ENCODE measurements at places on chromosomes 6 and 20.

GRCh38 chr6:21327326-21328112 lies 266.0 kb upstream of the SOX4 start:
- DNase-seq: no peak

- no peak for DNase-seq
Observed at GRCh38 chr20:22617160-22617559, 32.8 kb upstream of the FOXA2 start.

DNA sequence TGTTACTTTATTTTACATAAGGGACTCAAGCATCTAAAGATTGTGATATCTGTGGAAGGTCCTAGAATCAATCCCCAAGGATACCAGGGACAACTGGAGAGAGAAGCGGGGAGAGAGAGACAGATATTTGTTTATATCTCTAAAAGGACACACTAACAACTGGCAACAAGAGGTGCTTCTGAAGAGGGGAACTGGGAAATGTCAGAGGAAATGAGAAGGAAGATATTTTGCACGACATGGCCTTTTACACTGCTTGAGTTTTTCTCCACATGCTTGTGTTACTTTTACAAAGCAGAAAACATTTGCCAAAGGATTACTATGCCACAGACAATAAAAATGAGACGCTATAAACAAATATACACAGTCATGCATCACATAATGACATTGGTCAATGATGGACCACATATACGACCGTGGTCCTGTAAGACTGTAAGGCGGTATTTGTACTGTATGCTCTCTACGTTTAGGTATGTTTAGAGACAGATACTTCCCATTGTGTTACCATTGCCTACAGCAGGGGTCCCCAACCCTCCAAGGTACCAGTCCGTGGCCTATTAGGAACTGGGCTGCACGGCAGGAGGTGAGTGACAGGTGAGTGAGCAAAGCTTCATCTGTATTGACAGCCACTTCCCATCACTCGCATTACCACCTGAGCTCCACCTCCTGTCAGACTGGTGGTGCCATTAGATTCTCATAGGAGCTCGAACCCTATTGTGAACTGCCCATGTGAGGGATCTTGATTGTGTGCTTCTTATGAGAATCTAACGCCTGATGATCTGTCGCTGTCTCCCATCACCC lies 64.6 kb upstream of the PTPN1 start:
- DNase-seq: no peak

DNA sequence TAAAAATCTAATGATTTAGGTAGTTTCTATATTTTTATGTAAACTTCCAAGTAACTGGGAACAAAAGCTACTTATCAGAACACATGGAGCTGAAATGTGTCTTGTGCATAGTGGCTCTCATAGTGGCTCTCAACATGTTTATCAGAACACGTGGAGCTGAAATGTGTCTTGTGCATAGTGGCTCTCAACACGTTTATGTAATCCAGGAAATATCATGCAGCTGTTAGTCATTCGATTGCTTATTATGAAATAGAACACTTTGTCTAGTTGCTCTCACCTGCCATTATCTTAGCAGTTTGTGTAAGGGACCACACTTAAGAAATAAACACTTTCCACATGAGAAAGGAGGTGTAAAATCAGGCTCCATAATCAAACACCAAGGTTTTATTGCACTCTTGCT lies 119.2 kb upstream of the ASCC3 start:
- DNase-seq: no peak

GRCh38 chr6:27157459-27158315 lies 89.8 kb upstream of the PRSS16 start:
- peak; percentile 62 for DNase-seq

DNA sequence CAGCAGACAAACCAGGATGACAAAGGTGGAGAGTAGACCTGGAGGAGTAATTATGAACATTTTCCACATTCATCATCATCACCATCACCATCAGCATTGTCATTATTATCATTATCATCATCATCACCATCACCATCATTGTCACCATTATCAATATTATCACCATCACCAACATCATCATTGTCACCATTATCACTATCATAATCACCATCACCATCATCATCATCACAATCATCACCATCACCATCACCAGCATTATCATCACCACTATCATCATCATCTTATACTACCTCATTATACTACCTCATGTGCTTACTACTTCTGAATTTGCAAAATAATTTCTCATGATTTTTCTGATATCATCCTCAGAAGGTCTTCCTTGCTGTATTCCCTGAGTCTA lies 39.3 kb downstream of the FOXA2 start:
- DNase-seq: no peak

GRCh38 chr6:20658516-20658915 lies 124.3 kb downstream of the CDKAL1 start:
- no peak for DNase-seq

GRCh38 chr6:3484192-3484591 lies 27.3 kb upstream of the SLC22A23 start:
- DNase-seq: no peak

DNA sequence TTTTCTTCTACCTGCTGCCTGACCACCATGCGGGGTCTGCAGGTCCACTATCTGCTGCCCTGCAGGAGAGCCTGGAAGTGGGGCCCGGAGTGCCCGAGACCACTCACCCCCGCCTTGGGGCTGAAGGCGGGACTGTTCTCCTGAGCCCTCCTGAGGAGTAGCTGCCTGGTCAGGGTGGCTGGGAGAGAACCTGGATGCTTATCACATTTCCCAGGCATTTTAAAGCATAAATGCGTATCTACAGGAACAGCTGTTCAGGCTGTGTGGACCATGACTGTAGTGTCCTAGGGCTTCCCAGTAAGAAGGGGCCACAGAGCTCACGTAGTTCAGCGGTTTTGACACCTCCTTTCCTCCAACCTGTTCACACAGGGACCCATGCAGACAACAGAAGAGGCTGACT lies 123.3 kb downstream of the AGPAT4 start:
- DNase-seq: no peak

DNA sequence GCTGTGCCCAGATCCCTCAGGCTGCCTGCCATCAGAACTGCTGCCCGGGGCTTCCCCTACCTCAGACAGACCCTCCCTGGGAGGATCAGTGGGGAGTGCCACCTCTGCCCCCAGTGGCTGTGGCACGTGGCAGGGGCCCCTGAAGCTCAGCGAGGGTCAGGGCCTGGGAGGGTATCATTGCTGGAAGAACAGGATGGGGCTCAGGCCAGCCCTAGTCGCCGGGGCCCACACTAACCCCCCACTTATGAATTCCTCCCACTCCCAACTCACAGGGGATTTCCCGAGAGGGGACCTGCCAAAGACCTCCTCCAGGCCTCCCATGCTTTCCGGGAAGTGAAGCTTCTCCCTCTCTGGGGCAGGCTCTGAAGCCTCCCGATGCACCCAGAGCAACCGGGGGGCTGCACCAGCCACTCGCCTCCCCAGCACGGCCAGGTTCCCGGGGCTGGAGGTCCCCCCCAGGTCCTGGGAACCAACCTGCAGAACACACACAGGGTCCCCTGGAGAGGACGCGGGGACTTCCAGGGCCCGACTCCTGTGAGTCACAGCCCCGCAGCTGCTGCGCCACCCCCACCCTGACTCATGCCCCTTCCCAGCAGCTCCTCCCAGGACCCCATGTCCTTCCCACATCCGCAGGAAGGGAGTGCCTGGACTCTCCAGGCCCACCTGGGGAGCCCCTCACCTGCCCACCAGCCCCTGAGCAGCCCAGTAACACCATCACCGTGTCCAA lies 2.5 kb downstream of the TNFRSF6B start:
- peak; percentile 50 for DNase-seq

- no peak for DNase-seq
Observed at GRCh38 chr20:38751360-38751976, 3.2 kb downstream of the ACTR5 start.

DNA sequence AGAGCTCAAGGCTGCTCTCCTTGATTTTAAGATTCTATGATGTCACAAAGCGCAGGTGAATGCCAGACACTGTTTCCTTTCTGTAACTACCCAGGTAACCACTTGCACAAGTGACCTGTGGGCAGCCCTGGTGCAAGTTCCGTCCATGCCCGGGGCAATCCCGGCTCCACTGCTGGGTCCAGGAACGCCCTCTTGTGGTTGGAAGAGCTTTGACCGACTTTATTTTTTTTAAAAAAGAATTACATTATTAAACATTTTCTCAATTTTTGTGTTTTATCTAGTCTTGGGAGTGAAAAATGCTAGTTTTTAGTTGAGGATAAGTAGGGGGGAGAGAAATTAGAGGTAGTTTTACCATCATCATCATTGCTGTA lies 695.2 kb downstream of the QKI start:
- DNase-seq: peak; percentile 66

DNA sequence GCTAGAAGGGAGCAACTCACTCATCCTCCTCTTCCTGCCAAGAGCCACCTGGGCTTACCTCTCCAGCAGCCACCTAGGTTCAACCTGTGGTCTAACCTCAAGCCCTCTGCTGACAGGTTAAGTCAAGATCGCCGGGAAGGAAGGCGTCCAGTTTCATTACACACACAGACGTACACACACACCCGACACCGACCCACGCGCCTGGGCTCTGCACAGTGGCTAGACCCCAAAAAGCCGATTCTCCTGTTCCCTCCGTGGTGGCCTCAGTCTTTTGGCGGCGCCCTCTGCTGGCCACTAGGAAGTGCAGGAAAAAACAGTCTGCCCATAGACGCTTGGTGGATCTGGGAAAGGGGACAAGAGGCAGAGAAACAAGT lies 52.8 kb downstream of the MRPL14 start:
- DNase-seq: peak; percentile 70

GRCh38 chr6:51027283-51028065 lies 208.8 kb downstream of the TFAP2B start:
- no peak for DNase-seq
